ENCODE measurements at places on chromosomes 6 and 20.

DNA sequence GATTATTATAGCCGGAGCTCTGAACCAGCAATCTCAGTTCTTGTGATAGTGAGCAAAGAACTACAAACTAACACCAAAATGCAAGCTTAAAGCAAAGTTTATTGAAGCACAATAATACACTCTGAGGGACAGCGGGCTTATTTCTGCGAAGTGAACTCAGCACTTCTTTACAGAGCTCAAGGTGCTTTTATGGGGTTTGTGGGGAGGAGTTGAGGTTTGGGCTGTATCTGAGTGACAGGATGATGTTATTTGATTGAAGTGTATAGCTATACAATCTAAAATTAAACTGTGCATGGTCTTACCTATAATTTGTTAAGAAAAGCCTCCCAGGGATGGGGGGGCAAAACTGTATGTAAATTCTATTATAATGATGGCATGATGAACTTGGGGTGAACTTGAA, 1.0 kb upstream of the HFE start:
- no peak for DNase-seq

DNA sequence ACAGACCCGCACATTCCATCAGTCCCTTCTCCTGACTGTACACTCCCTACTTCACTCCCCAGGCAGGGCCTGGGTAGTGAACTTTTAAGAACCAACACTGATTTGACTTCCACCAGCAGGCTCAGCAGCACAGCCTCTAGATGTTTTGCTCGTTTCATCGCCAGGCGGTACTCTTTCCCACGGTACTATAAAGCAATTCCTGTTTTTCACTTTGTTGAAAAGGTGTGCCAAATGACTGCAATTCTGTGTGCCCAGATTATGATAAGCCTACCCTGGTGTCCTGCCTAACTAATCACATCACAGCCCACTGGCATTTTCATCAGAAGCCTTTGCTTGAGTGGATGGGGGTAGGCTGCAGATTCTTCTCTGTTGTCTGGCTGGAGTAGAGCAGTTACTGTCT, 12.9 kb upstream of the WTAP start:
- DNase-seq = no peak

- no peak for DNase-seq
Measured at GRCh38 chr6:166032366-166033200, 135.1 kb downstream of the TBXT start.

DNA sequence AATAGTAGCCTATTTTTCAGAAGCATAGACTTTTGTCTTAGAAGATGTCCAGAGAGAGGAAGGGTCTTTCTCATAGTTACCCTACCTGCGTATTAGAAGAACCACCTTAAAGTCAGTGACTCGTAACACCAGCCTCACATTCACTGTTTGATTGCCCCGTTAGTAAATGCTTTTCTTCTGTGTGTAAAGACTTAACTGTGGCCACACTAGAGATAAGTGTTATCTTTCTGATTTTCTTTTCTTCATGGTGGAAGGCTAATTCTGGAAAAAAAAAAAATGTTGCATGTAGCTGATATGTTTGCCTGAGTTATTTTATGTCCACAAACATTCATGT, 83.9 kb downstream of the SAMD3 start:
- no peak for DNase-seq

- no peak for DNase-seq
Measured at GRCh38 chr6:168546151-168546550, 105.2 kb downstream of the SMOC2 start.

GRCh38 chr20:40718982-40719729, 30.1 kb upstream of the MAFB start:
- DNase-seq = no peak

GRCh38 chr6:142386657-142387056, 84.8 kb downstream of the ADGRG6 start:
- DNase-seq = no peak

GRCh38 chr6:26163427-26164119, 76.3 kb downstream of the HFE start:
- DNase-seq = no peak

GRCh38 chr6:31557443-31558317, 10.3 kb downstream of the NFKBIL1 start:
- DNase-seq = no peak

DNA sequence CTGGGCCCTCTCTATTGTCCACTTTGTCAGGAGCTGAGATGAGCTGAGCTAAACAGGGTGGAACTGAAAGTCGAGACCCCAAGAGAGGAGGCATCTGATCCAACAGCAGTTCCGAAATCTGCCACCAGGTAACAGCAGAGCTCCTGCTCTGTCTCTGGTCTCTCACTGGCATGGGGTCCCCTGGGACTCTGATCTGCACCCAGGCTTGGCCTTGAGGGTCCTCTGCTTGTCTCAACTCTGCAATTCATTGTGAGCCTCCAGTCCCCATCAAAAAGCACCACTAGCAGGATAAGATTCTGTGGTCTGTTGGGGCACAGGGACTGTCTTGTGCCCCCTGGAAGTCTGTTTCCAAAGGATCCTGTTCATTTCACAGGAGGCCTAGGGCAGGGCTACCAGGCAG, 62.5 kb upstream of the TOP1 start:
- DNase-seq = no peak

GRCh38 chr6:33790379-33790778, 1.4 kb upstream of the LEMD2 start:
- DNase-seq = no peak

DNA sequence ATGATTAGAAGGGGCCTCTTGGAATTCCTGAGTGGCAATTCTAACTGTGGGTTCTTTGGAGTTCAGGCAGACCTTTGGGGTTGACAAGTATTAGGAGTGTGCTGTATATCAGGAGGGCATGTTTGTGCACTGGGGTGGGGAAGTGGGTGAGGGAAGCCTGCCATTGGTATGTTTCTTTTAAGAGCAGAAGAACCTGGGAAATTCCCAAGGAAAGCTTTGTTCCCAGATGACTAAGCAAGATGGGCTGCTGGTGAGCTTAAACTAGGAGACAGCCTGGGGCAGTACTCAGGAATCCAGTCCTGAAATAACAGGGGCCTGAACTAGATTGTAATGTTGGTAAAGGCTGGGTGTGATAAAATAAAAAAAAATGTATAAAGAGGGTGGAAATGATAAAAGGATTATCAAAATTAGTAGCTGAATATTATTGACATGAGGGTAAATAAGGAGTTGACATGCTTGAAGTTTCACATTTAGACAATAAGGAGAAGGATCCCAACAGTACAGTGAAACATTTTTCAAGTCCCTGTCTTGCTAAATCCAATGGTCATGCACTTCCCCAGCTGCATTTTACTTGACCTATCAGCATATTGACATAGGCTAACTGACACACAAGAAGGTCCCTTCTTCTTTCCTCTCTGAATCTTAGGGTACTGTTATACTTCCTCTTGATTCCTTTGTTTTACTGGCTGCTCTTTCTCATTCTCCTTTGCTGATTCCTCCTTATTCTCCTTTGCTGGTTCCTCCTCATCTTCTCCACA, 18.4 kb upstream of the IFNGR1 start:
- no peak for DNase-seq

GRCh38 chr6:169895926-169896761, 144.7 kb downstream of the ERMARD start:
- DNase-seq = no peak

GRCh38 chr20:16390991-16391390, 182.3 kb downstream of the KIF16B start:
- no peak for DNase-seq

- no peak for DNase-seq
Measured at GRCh38 chr6:642805-643204, 14.1 kb downstream of the HUS1B start.

GRCh38 chr6:92125681-92126080, 1293.7 kb downstream of the EPHA7 start:
- no peak for DNase-seq

DNA sequence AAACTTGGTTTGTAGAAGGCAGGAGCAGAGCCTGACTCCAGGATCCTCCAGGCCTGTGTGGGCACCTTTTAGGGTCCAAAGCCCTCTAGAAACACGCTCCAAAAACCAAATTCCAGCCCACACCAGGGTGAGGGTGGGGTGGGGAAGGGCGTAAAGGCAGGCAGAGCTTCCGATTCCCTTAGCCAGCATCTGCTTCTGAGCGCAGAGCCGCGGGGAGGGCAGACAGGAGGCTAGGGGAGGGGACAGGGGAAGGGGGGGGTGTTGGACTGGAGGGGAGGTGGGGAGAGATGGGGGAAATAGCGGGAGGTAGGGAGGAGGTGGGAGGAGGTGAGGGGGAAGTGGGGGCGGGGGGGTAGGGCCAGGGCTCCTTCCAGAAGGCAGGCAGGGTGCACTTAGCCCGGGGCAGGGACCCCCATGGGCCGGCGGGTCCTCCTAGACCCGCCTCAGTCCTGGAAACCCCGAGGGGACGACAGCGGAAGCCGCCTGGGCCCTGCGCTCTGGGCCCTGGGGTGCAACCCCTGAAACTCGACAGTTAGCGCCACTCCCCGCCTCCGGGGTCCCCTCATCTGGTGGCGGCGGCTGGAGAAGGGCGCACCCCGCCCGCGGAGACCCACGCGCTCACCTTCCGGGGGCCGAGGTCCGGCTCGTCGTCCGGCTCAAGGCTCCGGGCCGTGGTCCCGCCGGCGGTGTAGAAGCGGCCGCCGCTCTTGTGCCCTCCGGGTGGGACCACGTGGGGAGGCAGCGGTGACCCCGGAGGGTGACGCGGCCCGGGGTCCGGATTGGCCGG, 22.0 kb upstream of the FRMD1 start:
- DNase-seq = no peak

DNA sequence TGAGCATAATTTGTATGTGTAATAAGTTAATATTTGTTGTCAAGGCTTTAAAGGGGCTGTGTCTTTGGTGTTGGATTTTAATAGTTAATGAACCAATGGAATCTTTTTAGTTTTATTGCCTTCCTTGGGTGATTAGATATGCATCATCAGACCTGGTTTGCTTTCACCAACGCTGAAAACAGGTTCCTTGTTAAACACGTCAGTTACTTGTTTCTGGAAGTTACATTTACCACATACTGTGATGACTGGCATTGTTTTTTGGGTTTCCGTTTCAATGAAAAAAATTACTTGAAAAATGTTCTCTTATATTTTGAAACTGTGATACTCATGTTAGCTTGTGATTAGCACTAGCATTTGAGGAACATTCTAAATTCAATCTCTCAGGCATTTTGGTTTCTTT, 58.6 kb upstream of the RNF144B start:
- no peak for DNase-seq

- no peak for DNase-seq
Measured at GRCh38 chr6:8579372-8579771, 144.0 kb upstream of the SLC35B3 start.

DNA sequence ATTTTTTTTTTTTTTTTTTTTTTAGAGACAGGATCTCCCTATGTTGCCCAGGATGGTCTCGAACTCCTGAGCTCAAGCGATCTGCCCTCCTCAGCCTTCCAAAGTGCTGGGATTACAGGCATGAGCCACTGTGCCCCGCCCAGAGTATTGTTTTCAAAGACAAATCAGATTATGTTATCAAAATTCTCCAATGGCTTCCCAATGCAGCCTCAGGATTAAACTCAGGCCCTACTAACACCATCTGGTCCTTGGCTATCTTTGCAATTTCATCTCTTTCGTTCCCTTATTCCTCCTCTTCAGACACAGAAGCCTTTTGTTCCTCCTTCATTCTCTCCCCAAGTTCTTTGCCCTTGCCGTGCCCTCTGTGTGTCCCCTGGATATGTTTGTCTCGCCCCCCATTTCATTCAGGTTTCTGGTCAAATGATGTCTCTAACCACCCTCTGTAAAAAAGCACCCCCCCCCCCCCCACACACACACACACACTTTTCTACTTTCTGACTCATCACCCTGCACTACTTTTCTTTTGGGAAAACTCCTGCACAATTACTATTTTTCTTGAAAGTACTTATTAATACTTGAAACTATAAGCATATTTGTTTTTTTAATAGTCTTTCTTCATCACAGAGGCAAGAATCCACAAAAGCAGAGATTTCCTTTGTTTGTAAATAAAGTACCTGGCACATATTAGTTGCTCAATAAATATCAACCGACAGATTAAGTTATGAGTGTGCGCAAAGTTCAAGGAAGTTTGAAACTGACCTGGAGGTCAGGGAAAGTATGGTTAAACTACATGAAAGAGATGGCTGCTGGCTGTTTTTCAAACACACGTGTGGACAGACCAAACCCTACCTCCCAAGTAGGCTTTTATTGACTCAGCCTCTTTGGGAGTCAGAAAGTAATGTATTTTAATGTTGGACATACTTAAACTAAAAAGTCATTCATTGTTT, 16.7 kb downstream of the BTN1A1 start:
- no peak for DNase-seq

- DNase-seq = no peak
Measured at GRCh38 chr20:63467294-63468083, 5.0 kb downstream of the KCNQ2 start.

DNA sequence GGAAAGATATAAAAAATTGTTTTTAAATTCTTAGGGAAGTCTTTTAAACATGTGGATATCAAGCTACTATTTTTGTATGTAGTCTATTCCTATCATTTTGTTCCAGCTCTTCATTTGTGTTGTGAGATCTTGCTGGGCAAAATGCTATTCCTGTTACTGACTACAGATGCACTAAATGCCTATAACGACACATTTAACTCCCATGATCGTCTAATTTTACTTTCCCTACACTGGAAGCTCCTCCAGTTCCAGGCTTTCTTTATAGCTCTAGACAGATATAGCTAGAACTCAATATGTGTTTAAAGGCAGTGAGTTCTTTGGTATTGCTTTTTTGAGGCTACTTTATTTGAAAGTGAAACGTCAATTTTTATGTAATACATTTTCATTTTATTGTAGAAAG, 971.5 kb upstream of the CITED2 start:
- no peak for DNase-seq

DNA sequence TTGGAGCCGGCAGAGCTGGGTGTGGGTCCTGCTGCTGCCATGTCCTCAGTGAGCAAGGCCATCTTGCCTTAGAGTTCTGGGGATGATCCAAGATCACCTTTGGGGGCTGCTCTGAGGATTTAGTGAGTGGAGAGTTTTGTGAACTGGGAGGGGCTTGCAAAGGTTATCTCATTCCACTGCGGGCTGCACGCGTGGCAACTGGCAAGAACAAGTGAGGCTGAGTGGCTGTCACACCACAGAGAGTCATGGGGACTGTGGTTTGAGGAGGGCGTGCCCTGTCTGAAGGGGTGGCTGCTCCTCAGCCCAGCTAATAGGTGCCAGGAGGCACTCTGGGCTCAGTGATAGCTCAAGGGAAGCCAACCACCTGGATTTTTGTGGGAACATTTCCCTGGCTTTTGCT, 37.6 kb downstream of the TTLL9 start:
- no peak for DNase-seq

DNA sequence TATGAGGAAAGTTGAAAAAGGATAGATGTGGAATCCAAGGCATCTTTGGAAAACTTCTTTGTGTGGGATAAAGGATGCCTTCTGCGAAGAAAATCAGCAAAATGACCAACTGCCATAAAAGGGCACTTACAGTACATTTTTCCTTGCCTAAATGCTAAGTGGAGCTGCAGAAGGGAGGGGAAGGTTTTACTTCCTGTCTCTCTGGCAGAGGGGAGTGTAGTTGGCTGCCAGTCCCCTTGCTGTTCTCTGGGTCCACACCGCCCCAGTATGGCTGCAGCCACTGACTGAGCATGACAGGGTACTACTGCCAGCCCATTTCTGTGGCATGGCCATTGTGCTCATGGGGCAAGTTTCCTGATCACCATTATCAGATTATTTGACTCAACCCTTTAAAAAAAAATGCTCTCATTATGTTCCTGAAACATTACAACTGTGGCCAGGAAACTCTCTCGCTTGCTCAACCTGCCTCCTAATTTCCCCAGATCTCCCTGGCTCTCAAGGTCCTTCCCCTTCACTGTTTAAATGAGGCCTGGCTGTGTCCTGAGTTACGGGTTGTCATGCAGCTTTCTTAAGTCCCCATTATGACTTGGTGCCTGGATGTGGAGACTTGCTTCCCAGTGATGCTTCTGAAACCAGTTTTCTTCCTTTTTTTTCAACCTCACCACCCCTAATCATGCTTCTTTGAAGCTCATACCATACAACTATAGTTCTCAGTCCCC, 34.5 kb upstream of the FAM184A start:
- DNase-seq = no peak

Data from cortex of kidney (tissue), 1 donor.